ENCODE measurements at places on chromosomes 12 and 14. TPM values are rescaled to one million over a fixed set of nuclear protein-coding genes. Genes with fewer than 3 reads are reported as not detected.

The PZP gene
- total RNA-seq = not detected

The DHRS4 gene
- total RNA-seq = 6.8 TPM

The SIX6 gene
- not detected for total RNA-seq

The BORCS5 gene
- 38.8 TPM for total RNA-seq

The RNASE12 gene
- total RNA-seq = not detected

The SLC17A8 gene
- total RNA-seq = not detected

The PRH2 gene
- total RNA-seq = not detected

DNA sequence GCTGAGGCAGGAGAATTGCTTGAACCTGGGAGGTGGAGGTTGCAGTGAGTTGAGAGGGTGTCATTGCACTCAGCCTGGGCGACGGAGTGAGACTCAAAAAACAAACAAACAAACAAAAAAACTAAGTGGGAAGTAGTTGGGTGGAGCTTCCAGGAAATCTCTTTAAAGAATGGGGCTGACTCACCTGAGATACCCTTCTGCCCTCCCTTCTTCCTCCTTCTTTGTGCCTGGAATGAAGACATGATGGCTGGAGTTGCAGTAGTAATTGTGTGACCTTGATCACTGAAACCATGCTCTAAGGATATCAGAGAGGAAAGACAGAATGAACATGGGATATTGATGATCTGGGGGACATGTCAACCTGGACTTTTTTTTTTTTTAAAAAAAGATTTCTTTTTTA is 87.6 kb upstream of the MED13L start:
- DNase-seq = no peak

DNA sequence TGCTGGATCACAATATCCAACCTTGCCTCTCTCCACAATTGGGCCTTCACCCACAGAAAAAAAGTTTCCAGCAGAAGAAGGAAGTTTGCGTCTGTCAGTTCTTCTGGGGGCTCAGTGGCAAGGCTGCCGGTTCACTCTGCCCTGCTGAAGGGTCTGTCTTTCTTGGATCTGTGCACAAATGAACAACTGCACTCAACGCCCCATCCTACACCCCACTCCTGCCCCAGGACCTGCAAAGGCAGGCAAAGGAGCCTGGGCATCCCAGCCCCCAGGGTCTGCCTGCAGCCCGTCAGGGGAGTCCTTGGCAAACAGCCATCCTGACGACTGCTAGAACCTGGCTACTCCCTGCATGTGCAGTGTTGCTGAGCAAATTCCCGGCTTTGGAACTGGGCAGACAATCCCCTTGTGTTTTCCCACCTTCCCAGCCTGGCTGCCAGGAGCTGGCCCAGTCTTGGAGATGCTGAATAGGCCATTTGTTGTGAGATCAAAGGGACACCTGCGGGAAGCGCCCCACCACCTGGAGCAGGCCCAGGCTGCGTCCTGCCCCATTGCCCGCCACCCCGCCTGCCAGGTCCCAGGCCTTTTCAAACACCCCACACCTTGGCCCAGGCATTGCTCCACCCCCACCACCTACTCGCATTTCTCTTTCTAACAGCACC is 311.9 kb downstream of the BCL11B start:
- no peak for DNase-seq

GRCh38 chr12:6647083-6647604 is at the start of gene ACRBP:
ACRBP (minus strand) TSS chr12:6647432; CDS start chr12:6647366, 66 bp downstream.
- DNase-seq = no peak

GRCh38 chr14:49598189-49598484 is 603 bp upstream of the LRR1 start:
- DNase-seq = no peak

GRCh38 chr12:56679883-56680575 is 8.1 kb downstream of the PTGES3 start:
- no peak for DNase-seq

DNA sequence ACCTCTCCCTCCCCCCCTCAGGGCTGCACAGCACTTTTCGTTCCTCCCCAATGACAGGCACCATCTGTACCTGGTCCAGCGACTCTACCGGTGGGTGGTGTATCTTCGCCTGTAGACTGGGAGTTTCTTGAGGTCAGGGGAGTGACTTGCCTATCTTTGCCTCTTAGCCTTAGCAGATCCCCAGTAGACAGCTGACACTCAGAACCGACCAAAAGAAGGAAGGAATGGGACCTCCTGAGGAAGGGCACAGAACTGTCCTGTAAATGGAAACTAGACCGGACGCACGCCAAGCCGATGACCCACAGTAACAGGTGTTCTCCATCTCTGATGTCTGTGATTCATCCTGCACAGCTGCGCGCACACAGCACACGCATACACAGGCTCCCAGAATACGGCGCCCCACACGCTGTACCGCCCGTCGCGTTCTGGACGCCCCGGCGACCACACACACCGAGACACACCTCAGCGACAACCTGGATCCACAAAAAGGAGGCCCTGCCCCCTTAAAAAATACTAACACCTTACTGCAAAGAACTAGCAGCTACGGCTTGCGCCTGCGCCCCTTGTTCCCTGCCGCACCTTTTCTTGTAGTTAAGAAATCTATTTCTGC is 673 bp upstream of the TTC9 start:
- no peak for DNase-seq

GRCh38 chr12:82593143-82593542 is 93.6 kb upstream of the TMTC2 start:
- DNase-seq = no peak

- DNase-seq = no peak
Measured at GRCh38 chr12:85951823-85952222, 77.7 kb downstream of the NTS start.

DNA sequence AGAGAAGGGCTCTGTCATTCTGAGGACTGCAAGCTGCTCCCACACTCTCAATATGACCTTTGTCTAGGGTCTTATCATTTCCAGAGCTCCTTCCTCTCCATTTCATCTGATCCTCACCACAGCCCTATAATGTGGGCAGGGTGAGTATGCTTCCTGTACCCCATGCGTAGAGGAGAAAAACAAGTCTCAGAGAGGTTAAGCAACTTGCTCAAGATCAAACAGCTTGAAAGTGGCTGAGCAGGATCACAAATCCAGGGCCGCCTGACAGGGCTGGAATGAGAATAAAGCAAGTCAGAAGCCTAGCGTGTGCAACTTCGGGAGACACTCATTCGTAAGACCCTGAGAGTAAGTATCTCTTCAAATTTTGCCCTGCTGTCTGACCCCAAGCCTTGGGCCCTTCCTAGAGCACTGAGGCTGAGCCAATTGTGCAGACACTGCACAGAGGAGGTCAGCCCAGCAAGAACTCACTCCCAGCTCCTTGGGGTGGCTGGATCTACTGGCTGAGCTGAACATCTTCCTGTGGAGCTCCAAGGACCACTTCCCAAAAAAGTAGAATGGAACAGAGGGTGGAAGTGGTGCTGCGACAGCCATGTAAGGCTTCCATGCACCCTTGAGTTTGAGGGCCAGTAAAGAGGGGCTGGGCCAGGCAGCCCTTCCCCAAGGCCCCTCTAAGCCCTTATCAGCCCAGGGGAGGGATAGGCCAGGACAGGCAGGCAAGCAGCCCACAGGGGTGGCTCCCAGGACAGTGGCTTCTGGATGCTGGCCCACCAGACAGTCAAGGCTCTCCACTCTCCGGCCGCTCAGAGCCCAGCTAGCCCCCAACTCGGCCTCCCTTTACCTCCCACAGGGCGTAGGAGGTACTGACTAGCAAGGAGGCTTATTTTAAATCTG is 10.5 kb downstream of the ZFP36L1 start:
- no peak for DNase-seq

GRCh38 chr12:72511498-72511897 is 239.3 kb downstream of the TRHDE start:
- no peak for DNase-seq

GRCh38 chr12:8553088-8553627 is 12.5 kb upstream of the CLEC4E start:
- DNase-seq = no peak

GRCh38 chr12:102722147-102722546 is 194.9 kb downstream of the PAH start:
- no peak for DNase-seq

- DNase-seq = no peak
Measured at GRCh38 chr12:25315388-25315787, 64.7 kb upstream of the KRAS start.

DNA sequence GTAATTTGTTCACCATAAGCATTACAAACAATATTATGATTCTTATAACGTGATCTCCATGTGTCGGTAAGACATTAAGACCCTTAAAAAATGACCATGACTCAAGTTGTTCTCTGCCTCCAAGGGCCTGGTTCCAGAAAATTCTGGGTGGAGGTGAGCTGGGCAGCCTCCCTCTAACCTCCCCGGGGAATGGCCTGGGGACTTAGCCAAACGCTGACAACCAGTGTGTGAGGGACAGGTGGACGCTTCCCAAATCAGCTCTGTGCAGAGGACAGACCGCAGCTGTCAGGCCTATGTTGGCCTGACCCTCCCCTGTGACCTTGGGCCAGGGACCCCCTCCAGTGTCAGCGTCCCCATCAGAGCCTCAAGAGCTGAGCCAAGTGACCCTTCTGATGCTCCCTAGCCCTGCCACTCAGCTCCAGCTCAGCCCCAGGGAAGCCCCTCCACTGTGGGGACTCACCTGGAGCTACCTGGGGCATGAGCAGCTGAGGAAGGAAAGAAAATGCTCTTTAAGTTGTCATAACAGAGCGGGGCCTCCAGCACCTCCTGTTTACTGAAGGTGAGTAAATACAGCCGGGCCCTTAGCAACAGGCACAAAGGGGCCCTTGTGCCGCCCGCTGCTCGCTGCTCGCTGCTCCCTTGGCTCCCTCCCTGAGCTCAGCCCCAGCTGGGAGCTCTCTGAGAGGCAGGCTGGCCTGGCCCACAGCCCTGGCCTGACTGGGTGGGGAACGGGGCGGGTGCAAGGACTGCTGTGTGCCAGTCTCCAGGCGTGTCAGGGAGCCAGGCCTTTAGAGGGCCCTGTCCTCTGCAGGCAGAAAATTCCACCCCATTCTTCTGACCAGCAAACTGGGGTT is 116.6 kb downstream of the CALM1 start:
- DNase-seq = no peak

- no peak for DNase-seq
Measured at GRCh38 chr12:57040750-57041149, 9.2 kb downstream of the MYO1A start.

GRCh38 chr12:56863789-56864188 is 70.4 kb downstream of the SDR9C7 start:
- DNase-seq = no peak

- DNase-seq = no peak
Measured at GRCh38 chr12:98409548-98409947, 105.8 kb upstream of the TMPO start.

DNA sequence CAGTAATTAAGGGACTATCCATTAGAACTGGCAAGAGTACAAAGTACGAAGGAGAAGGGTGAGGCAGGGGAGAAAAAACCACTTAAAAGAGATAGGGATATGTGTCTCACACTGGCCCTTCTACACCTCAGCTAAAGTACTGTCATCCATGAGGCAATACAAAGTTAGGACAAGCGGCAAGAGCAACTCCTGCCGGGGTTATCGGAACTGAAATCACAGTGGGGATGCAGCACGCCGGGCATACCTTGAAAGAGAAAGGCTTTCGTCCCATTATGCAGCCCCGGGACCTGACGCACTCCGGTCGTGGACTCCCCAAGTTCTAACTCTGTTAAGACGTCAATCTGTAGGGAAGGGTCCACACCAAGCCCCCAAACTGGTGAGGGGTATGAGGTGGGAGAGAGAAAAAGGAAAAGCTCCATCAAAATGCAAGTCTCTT is 1.1 kb downstream of the NELL2 start:
- no peak for DNase-seq

- no peak for DNase-seq
Measured at GRCh38 chr14:88798156-88798555, 5.4 kb upstream of the EML5 start.

DNA sequence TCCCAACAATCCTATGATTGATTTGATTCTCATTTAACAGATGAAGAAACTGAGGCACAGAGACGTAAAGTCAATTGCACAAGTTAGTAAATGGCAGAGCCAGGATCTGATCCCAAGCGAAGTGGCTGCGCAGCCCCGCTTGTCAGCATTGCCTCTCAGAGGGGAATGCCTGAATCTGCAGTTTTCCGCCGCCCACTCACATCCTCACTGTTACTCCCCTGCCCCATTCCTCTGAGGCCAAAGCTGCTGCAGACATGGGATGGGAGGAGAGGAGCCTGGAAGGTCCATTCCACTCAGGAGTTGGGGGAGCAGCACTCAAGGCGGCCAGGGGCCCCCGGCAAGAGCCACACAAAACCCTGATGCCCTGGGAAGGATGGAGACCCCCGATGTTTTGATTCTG is 1.0 kb downstream of the NRIP2 start:
- no peak for DNase-seq

DNA sequence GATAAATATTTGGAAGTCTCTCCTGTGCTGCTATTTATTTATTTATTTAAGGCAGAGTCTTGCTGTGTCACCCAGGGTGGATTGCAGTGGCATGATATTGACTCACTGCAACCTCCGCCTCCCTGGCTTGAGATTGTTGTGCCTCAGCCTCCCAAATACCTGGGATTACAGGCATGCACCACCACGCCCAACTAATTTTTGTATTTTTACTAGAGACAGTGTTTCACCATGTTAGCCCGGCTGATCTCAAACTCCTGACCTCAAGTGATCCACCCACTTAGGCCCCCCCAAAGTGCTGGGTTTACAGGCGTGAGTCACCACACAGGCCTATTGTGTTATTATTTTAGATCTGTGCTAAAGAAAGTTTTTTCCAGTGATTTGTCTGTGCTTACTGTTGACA is 225.2 kb downstream of the CCER1 start:
- DNase-seq = no peak

DNA sequence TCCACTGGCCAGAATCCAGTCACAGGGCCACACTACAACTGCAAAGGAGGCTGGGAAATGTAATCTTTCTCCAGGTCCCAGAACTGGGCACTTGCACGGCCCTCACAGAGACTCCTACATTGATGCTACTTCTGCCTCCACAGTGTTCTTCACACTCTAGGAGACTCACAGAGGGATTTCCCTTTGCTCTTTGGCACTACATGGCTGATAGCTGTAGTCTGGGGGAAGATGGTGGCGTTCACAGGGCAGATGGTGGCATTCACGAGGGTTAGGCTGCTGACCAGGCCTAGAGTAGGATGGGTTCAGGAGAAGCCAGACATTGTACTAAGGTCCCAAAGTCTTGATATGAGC is 151.1 kb downstream of the NUAK1 start:
- DNase-seq = no peak

- no peak for DNase-seq
Measured at GRCh38 chr12:106080791-106081170, 58.0 kb downstream of the NUAK1 start.

- DNase-seq = no peak
Measured at GRCh38 chr12:2354151-2354991, 301.6 kb downstream of the CACNA1C start.

GRCh38 chr14:77359626-77360025 is 17.3 kb downstream of the TMED8 start:
- no peak for DNase-seq
